ENCODE measurements at places on chromosomes 5 and 9.

- DNase-seq: no peak
Observed at GRCh38 chr9:127567730-127568617, 44.1 kb upstream of the STXBP1 start.

GRCh38 chr5:3029396-3029795, 277.9 kb upstream of the IRX2 start:
- no peak for DNase-seq

DNA sequence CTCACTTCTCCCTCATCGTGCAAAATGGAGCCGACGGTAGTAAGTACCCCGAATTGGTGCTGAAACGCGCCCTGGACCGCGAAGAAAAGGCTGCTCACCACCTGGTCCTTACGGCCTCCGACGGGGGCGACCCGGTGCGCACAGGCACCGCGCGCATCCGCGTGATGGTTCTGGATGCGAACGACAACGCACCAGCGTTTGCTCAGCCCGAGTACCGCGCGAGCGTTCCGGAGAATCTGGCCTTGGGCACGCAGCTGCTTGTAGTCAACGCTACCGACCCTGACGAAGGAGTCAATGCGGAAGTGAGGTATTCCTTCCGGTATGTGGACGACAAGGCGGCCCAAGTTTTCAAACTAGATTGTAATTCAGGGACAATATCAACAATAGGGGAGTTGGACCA, 979 bp downstream of the PCDHGA12 start:
- no peak for DNase-seq

- no peak for DNase-seq
Observed at GRCh38 chr5:113119246-113119924, 142.8 kb downstream of the DCP2 start.

DNA sequence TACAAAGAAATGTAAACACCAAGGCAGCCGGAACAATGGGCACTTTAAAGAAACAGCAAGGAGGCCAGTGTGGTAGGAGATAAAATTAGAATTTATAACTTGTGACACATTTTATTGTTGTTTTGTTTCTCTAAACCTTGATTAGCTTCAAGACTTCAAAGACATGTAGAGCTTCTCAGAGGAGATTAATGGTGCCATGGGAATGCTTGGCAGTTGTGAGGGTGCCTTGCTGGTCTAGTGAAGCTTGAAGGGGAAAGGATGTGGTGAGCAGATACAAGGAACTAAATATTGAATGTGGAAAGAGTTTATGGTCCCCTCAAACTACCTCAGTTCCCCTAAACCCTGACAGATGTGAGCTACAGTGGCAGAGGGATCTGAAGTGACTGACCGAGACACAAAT, 322.4 kb upstream of the ADAMTS16 start:
- no peak for DNase-seq

GRCh38 chr9:99020786-99021436, 77.2 kb downstream of the COL15A1 start:
- no peak for DNase-seq

GRCh38 chr9:17751486-17751885, 172.6 kb downstream of the SH3GL2 start:
- no peak for DNase-seq

DNA sequence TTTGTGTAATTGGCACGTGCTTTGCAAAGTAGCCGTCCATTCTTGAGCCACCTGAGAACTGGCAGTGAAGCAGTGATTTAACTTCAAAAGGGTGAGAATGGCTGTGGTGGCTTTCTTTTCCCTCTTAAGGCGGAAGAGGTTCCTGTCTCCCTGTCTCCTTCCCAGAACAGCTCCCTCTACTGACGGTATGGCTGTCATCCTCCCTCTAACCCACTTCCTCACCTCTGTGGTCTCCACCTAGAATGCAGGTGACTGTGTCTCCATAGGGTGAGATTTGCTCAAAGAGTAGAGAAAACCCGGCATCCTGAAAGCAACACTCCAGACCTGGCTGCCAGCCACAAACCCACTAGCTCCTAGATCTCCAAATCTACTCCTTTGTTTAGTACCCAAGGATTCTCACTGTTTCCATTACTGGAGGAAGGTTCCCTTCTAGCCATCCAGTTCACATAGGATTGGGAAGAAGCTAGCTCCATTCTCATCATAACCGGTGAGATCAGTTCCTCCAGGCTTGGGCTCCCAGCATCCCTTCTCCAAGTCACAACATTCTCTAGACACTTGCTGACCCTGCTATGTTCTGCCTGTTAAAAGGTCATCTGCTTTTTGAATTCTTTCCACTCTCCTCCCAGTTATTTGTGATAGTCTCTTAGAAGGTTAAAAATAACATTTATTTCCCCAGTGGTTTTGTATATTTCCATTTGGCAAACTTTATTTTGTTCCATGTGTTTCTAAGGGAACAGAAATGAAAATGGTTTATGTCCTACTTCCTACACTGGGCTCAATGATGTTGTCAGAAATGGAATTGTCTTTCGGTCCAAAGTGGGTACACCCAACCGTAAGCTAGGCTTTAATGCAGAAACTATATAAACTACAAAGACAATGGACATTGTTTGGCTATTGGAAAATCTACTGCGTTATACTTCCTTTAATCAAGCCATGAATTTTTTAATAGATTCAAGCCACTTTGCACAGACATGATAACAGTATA, 269.4 kb downstream of the CWC27 start:
- DNase-seq: no peak

GRCh38 chr5:149037817-149038216, 25.0 kb downstream of the SH3TC2 start:
- no peak for DNase-seq

DNA sequence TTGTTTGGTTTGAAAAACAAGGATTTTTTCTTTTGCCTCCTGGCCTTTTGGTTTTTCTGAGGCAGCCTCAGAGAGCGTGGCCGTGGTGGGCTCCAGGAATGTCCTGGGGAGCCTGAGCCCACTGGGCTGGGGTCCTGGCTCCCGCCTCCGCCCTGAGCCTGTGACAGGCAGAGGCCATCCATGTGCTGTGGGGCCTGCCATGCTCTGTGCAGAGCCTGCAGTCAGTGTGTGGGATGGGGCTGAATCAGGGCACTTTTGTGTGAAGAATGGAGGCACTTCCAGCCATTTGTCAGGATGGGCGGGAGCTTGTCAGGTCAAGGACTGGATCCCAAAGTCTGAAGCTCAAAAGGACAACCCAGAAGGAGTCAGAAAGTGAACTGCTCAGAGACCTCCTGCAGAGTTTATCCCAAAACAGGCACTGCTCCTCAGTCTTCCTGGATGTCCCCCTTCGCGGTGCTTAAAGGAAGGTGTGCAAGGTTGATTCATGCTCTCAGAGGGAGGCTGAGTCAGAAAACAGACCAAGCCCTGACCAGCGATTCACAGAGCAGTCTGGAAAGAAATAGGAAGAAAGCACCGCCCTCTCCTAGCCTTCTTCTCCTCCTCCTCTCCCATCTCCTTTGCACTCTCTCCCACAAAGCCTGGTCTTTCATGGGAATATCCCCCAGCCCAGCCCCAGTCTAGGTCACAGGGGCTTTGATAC, 53.2 kb downstream of the MVB12B start:
- no peak for DNase-seq

DNA sequence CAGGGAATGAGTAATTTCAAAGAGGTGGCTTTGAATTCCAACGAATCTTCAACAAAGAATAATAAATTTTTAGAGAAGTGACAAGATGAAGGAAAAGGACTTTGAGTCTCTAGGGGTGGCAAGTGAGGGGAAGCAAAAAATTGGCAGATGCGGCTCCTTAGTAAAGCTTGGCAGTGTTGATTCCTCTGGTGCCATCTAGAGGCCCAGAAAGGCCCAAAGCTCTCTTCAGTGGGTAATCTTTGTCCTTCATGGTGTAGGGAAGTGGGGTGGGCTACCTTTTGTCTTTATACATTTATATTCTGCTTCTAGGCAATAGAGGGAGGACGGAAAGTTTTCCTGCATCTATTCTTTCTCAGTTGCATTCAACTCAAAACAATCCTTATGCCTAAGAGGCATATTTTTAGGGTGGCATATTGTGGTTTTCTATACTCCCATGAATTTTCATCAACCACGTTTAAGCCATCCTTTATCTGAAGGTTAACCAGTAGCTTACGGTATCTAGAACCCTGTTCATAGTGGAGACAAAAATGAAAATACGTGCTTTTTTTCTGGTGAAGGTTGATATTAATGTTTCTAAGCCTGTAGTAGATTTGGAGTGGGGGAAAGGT, 17.5 kb upstream of the ROPN1L start:
- DNase-seq: peak; percentile 80

DNA sequence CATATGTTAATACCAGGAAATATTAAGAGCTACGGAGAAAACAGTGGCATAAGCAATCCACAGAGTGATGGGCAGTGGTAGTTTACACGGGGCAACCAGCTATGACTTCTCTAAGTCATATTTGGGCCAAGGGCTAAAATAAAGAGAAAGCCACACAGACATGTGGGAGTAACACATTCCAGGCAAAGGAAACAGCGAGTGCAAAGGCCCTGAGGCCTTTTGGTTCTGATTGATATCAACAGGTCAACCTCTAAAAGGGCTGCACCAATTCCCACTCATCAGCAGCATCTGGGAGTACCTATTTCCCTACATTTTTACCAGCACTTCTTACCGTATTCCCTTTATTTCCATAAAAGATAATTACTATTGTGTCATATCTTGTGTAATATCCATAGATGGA, 173.4 kb downstream of the SPOCK1 start:
- no peak for DNase-seq

DNA sequence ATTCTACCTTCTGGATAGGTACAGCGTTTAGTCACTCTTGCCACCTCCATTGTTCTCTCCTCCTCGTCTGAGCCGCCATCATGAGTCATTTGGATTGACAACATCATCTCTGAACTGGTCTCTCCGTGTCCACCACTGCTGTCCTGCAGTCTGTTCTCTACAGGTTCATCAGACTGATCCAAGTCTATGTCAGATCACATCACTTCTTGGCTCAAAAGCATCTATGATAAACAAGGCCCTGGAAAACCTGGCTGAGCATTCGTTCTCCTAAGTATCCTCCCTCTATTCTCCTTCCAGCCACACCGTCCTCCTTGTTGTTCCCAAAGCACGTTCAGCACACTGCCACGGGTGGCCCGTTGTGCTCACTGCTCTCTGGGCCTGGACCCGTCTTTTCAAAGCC, 50.5 kb downstream of the CTNND2 start:
- DNase-seq: peak; percentile 18

DNA sequence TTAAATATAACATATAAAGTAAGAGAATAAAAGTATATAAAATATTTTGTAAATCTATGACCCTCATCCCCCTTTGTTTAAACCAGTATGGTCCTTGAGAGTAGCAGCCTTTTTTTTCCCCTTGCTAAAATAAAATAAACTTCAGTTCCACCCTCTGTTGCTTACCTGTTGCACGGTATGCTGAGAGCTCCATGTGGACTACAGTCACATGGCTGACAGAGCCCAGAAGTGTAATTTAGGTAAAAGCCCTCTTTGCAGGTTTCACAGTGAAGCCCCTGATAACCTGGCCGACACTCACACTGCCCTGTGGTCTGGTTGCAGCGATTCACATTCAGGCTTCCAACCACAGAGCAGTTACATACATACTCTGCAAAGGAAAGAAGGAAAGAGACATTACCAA, 55.1 kb downstream of the MEGF9 start:
- DNase-seq: no peak

GRCh38 chr5:80318212-80318611, 1.6 kb upstream of the SPZ1 start:
- DNase-seq: peak; percentile 65

DNA sequence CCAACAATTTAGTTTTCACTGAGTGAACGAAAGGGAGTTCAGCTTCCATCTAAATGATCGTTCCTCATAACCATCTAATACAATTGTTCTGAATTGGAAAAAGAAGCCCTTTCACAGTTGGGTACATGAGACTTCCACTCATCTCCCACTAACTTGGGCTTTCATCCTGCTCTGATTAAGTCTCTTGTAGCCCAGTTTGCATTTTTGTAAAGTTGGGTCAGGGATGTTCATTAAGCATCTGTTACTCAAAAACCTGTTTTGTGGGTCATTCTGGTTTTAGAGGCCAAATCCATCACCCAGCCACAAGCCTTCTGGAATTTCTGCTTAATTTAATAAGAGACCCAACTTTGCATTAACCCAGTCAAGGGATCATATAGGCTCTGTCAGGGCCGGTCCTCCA, 385.3 kb downstream of the BNC2 start:
- DNase-seq: no peak

DNA sequence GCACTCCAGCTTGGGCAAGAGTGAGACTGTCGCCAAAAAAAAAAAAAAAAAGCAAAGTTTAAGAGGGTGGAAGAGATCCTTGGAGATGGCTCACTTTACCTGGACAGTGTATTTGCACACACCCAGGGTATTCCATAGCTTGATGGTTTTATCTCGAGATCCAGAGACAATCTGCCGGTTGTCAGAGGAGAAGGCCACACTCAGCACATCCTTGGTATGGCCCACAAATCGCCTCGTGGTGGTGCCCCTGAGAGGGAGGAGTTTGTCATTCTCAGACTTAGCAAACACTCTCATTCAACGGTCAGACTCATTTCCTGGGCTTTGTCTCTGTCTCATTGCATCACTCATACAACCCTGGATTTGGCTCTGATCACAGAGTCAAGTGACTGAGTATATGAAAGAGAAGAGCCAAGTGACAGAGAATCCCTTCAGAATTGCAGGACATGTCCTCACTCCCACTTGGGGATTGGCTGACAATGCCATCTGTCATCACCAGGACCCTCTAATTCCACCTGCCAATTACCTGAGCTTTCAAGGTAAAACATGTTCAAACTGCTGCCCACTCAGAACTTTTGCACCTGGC, 2.2 kb downstream of the RACK1 start:
- DNase-seq: no peak

DNA sequence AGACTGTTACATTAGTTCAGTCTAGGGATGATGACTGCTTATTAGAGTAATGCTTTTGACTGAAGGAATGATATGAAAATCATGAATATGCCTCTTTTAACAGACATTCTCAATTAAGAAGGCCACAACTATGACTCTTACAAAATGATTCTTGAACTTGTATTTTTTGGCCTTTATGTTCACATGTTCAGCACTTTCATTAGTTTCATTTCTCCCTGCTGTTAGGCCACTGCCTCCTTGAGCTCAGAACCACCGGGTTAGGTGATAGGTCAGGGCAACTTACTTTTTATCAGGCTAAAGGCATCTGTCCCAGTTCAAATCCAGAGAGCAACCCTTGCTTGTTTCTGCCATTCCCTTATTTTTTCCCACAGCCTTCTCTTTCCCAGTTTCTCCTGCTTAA, 235.2 kb upstream of the ELL2 start:
- DNase-seq: no peak

- peak; percentile 54 for DNase-seq
Observed at GRCh38 chr5:96256795-96257470, 176.1 kb downstream of the PCSK1 start.

GRCh38 chr9:123834889-123835562, 94.9 kb downstream of the DENND1A start:
- DNase-seq: no peak
